ENCODE measurements at places on chromosomes 12 and 14.

- peak; percentile 39 for DNase-seq
These were observed at the start of gene VTI1B for GRCh38 chr14:67674480-67675218. Gene VTI1B, minus strand, starts transcription at chr14:67674632. Its CDS starts 143 bp downstream, at chr14:67674489.

GRCh38 chr12:53974084-53975063, at the start of gene HOTAIR:
Gene HOTAIR, minus strand, starts transcription at chr12:53974954.
- DNase-seq, result no peak

- DNase-seq, result no peak
These were observed 44.2 kb downstream of the BBS10 start for GRCh38 chr12:76303989-76304460.

DNA sequence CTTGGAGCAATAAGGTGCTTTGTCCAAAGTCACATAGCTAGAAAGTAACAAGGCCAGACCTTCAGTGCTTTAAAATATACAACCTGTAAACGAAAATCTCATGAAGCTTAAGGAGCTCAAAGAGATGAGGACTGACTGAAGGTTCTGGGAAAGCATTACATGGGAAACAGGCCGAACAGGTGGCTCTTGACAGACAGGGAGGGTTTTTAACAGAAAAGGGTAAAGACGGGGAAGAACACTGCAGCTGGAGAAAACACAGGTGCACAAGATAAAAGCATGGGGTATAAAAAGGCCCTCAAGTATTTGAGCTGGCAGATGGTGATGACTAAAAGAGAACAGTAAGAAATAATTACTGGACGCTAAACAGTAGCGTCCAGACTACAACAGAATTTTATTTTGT, 257.2 kb downstream of the NELL2 start:
- no peak for DNase-seq

DNA sequence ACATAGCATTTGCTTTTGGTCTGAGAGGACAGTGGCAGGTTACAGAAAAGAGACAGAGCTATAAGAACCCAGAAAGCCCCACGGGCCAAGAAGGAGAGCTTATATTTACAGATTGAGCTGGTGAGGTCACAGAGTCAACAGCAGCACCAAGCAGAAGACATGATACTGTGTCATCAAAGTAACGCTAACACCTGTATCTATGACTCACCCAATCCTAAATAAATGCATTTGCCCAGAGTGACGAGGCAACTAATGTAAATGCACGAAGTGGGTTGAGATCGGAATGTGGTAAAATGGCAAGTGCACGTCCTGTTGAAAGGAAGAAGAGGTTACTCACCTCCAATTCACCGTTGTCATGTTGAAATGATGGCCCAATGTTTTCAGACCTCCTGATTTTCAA, 6.7 kb upstream of the CD163L1 start:
- DNase-seq, result no peak

GRCh38 chr12:47491516-47492305, 214.1 kb downstream of the RPAP3 start:
- no peak for DNase-seq

DNA sequence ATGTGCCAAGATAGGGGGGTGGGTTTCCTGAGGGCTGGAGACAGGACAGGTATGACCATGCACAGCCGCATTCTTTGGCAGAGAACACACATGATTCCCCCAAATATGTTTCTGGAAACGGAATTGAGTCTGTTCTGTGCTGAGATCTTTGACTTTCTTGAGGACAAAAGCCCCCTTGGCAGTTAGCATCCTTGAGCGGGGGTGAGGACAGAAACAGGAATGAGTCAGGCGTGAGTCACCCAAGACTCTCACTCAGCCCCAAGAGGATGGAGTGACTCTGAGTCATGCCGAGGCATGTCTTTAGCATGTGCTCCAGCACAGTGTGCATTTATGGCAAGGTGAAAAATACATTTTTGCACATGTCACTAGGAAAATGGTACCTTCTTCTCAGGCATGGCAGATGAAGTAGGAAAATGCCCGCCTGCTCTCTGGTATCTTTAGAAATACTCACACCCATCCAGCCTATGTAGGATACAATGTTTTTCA, 52.1 kb downstream of the DAD1 start:
- DNase-seq, result peak; percentile 82

- DNase-seq, result no peak
These were observed 7.9 kb upstream of the PRKAB1 start for GRCh38 chr12:119660076-119660475.

DNA sequence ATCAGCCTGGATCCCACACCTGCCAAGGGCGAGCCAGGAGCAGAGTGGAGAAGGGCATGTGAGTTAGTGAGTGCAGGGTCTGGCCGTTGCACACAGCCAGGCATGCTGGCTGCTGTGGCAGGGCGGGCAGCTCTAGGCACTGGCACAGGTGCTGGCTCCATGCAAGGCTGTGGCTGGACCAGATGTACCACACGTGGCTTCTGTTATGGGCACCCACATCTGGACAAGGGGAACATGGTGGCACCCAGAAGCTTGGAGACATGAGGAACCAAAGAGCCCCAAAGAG, 20.1 kb downstream of the SERPINA3 start:
- no peak for DNase-seq

- peak; percentile 9 for DNase-seq
These were observed 49.3 kb downstream of the NDUFA12 start for GRCh38 chr12:94954029-94954685.

- no peak for DNase-seq
These were observed 18.2 kb downstream of the RFX4 start for GRCh38 chr12:106601031-106601430.

- no peak for DNase-seq
These were observed 25.6 kb downstream of the EMP1 start for GRCh38 chr12:13222076-13222475.

DNA sequence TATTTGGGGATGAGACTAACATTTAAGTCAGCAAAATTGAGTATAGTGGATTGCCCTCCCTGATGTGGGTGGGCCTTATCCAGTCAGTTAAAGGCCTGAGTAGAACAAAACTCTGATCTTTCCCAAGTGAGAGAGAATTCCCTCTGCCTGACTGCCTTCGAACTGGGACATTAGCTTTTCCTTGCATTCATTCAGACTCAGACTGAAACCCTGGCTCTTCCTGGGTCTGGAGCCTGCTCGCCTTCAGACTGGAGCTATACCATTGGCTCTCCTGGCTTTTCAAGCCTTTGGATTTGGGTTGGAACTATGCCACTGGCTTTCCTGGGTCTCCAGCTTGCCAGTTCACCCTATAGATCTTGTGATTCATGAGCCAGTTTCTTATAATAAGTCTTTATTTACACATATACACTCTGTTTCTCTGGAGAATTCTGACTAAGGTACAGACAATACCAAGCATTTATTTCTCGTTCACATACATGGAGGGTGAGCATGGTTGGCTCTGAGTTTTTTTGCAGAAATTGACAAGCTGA, 296.5 kb downstream of the ERC1 start:
- DNase-seq, result no peak

DNA sequence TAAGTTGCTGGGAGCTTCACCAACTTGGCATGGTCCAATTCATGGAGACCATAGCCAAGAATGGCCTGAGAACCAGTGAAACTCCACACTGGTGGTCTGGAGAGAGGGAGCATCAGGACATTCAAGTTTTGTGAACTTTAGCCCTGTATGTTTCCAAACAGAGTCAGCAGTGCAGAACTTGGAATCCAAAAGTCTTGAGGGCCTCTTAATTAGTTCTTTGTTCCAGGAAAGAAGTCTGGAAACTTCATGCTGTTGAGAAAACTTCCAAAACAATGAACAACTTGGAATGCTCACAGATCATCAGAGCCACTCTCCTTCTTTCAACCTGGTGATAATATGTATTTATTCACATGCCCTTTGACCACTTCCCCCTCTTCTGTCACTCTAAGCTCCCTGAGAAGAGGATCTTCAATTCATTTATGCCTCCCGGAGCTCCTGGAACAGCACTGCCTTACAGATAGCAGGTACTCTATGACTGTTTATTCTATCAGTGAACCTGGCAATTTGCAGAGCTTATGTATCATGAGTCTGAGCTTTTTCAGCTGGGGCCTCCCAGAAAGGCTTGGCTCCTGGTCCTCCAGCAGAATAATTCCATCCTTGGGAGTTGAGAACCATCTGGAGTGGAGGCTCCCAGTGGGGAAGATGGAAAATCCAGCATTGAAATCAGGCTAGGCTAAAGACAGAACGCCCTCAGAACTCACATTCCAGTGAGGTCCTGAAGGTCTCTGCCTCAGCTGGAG, 191.4 kb downstream of the KTN1 start:
- no peak for DNase-seq

- no peak for DNase-seq
These were observed 104.0 kb downstream of the RIN3 start for GRCh38 chr14:92617581-92617980.

GRCh38 chr12:121811434-121812319, 7.9 kb downstream of the SETD1B start:
- no peak for DNase-seq

- DNase-seq, result no peak
These were observed 94.7 kb upstream of the OR4E1 start for GRCh38 chr14:21768116-21768874.

- no peak for DNase-seq
These were observed 11.4 kb downstream of the TMX1 start for GRCh38 chr14:51251486-51251885.

GRCh38 chr14:100524933-100525243, 62.3 kb downstream of the BEGAIN start:
- no peak for DNase-seq

- no peak for DNase-seq
These were observed 163.0 kb downstream of the ATP23 start for GRCh38 chr12:58104351-58104755.

GRCh38 chr12:102249079-102249841, 51.6 kb upstream of the PMCH start:
- no peak for DNase-seq

DNA sequence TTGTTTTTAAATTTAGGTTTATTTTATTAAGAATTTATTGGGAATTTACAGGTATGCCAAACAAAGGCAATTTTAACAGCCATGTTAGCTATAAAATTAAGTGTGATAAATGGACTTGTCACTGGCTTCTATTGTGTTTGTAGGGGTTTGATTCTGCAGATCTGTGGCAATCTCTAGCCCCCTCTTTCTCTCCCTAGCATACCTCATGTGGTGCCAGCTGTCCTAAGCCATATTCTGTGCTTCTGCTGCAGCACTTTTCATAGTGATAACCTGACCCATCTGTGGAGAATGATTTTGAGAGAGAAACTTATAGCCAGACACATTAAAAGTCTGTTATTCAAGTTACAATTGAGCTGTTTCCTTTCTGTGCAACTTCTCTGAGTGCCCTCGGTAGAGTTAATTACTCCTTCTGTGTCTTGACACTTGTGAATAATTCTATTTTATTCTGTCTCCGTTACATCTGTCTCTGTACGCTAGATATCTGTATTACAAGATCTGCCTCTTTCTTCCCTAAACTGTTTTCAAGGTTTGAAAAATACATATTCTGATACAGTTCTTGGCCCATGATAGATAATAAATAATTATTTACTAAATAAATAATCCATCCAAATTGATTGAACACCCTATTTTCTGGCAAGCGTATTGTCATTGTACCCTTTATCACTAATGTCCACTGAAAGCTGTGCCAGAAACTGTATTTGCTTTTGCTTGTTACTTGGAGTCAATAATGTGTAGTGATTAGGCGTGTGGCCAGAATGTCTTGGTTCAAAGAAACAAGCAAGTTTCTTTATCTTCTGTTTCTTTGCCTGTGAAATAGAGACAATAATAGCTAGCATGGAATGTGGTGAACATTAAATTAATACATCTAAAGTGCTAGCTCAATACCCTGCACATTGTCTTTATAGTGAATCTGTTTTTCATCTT, 40.0 kb downstream of the FRS2 start:
- no peak for DNase-seq

DNA sequence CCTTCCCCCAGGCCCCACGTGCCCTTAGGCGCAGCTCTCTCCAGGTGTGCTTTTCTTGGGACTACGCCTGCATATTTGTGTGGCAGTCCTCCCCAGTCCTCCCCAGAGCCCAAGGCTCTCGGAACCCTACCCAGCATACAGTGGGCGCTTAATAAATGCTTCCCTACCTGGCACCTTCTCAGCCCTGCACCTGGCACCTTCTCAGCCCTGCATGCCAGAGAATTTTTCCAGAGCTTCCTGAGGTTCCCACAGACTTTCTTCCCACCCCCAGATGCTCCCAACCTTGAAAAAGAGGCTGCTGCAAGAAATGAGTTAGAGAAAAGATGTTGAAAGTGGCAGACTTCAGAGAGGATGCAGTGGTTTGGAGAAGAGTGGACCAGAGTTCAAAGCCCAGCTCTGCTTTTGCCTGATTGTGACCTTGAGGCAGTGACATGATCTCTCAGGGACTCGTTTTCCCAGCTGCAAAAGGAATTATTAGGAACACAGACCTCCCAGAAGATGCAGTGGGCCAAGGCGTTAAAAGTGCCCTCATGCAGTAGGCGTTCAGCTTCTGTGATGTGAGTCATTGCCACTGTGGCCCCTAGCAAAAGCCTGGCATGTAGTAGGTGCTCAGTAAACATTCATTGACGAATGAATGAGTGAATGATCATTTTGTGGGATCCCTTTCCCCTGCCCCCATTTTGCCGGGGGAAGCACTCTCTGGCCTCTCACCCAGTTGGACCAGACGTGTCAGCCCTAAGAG, 167.2 kb downstream of the PHETA1 start:
- DNase-seq, result no peak

DNA sequence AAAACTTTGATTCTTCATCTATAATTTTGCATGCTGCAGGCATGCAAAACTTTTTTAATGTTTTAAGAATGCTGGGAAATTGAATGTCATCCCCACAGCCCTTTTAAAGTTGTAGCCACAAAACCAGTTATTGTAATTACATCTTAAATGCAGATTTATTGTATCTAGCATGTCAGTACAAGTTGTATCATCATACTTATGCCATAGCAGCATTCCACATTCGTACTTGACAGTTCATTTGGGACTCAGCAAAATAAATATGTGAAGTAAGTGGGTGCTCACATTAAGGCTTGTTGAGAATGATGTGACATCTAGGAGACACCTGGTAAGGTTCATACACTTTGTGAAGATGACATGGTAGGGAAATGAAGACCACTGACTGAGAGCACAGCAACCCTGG, 44.0 kb upstream of the GZMB start:
- no peak for DNase-seq

DNA sequence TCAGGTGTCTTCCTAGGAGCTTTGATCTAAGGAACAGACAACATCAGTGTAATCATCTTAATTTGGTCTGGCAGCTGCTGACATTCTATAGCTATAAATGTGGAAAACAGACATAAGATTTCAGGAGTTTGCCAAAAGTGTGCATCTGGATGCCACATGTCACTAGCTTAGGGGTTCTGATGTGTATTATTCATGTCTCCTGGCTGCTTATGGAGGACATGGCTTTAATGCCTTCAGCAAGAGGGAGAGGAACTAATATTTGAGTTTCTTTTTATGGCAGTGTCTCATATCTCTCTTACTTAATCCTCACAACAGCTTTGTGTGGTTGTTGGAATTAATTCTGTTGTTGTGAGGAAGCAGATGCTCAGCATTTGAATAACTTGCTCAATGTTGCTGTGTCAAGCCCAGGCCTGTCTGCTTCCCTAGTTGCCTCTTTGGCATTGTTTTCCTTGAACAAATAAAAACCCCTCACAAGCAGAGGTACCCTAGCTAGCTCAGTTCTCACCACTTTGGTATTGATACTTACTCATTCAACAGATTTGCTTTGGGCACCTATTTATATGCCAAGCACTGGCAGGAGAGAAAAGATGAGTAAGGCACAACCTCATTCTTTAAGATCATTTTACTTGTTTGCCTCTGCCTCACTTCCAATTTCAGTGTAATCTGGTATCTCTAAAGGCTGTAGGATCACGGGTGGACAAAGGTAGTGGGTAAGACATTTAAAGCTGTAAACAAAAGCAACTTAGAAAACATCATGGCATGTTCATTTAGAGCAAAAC, 39.8 kb upstream of the EID3 start:
- peak; percentile 83 for DNase-seq
